ENCODE measurements at places on chromosomes 11 and 22.

DNA sequence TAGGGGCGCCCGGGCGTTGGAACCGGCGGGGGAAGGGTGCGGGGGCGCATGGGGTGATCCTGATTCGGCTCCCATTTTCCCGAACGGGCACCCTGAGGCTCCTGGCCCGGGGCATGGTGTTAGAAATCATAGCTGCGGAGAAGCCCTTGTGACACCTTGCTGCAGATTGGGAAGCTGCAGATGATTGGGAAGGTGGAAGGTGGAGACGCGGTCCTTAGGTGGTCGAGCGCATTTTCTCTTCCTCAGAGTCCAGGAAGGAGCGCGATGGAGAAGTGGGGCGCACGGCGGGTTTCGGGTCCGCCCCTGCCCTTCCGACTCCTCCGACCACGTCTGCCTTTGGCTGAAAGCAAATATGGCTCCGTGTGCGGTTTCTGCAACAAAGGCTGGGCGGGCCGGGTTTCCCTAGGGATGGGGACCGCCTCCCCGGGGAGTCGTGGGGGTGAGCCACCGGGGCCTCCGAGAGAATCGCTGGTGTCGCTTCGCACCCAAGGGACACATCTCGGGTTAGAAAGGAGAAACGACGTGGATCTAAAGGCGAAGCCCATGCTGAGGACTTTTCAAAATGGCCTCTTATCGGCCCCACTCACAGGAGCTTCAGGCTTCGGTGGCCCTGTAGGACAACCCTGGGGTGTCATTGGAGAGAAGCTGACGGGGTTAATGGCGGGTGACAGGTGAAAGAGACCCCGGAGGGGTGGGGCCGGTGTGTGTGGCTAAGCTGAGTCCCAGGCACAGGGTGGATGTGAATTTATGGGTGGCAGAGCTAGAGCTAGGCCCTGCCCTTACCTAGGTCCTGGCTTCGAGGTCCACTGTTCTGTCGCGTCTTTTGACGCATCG is 707 bp upstream of the FTH1 start:
- peak; percentile 84 for DNase-seq

DNA sequence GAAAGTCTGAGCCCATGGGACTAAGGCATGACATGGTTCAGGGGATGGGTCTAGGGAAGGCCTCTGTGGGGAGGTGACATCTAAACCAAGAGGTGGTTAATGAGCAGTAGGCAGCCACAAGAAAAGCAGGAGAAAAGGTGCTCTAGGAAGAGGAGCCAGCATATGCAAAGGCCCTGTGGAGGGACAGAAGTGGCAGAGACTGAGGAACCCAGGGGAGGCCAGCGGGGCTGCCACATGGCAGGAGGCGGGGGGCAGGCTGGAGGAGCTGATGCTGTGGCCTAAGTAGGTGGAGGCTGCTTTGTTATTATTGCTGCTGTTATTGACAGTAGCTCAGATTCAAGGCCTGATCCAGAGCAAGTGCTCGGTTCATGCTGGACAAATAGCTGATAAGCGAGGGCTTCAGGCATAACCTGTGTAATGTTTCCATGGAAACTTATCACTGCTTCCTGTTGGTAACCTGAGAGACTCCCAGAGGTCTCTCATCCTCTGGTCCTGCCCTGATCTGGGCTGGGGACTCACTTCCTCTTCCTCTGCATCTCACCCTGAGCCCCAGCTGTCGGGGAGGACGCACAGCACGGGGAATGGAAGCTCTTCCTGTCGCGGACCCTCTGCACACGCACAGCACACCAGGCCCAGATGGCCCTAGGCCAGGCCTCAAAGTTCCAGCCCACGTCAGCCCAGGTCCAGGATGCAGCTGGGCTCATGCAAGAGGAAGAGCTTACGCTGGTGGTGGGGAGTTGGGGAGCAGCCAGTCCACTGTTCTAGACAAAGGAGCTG is 75.2 kb upstream of the TP53I11 start:
- DNase-seq = peak; percentile 89

GRCh38 chr22:50112151-50113118 is 22.6 kb downstream of the MOV10L1 start:
- DNase-seq = no peak

DNA sequence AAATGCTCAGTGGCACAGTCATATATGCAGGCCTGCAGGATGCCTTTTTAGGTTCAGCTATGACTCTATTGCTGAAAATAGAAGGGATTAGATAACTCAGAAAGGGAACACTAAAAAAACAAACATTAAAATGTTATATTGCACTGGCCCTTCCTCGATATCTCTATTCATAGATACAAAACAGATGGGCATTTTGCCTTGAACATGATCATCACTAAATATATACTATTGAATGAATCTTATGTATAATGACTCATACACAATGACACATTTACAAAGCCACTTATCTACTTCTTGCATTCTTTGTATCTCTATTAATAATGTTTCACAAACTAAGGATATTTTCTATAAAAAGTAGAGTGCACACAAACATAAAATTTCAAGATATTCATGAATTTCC is 2352.8 kb upstream of the RAG2 start:
- DNase-seq = no peak

GRCh38 chr11:10314199-10315072 is 9.6 kb downstream of the ADM start:
- no peak for DNase-seq

DNA sequence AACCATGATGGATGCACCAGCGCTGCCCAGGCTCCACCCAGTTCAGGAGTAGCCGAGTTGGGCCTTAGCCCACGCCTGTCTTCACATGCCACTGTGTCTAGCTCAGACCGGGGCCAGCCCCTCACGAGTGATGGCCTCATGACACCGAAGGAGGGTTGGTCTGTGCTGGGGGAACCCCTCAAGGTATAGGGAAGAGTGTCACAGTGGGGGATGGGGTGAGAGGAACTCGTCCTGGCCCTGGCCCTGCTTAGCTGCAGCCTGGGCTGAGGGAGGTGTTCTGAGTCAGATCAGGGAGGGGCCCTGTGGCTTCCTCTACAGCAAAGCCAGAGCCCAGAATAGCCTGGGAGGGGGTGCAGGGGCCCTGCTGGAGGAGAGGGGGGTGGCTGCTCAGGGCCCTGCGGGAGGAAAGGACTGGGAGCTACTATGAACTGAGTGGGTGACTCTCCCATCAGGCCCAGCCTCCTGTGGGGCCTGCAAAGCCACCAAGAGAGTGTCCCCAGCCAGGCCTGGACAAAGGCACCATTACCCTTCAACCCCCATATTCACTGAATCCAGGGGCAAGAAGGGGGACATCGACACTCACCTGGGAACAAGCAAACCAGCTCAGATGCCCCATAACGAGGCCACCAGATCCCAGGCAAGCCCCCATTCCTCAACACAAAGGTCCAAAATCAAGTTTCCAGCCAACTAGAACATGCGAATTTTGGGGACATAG is 41.2 kb downstream of the IGLL5 start:
- DNase-seq = no peak

DNA sequence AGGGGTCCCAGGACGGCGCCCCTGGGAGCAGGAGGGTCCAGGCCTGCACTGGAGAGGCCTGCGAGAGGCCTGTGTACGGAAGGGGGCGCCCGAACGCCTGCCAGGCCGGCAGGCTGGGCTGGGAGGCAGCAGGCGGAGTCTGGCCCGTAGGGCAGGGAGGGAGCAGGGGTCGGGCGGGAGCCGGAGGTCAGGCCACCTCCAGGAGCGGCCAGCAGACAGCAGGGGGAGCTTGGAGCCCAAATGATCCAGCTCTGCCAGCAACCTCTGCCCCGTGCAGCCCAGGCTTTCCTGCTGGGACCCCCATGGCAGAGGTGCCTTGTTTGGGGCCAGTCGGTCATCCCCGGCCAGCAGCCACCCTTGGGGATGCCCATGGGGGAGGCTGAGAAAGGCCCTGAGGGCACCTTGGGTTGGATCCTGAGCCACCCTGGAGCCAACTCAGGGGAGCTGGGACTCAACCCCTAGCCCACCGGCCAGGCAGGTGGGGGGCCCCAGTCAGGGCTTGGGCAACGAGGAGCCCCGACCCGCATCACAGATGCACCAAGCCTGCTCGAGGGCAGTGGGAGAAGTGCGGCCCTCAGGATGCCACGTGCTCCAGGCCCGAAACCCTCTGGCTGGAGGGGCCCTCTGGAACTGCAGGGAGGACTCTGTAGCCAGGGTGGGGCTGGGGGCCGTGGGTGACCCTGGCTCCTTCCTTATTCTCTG is 9.6 kb upstream of the SYT8 start:
- no peak for DNase-seq

- no peak for DNase-seq
Measured at GRCh38 chr11:13174090-13174489, 103.5 kb upstream of the BMAL1 start.

DNA sequence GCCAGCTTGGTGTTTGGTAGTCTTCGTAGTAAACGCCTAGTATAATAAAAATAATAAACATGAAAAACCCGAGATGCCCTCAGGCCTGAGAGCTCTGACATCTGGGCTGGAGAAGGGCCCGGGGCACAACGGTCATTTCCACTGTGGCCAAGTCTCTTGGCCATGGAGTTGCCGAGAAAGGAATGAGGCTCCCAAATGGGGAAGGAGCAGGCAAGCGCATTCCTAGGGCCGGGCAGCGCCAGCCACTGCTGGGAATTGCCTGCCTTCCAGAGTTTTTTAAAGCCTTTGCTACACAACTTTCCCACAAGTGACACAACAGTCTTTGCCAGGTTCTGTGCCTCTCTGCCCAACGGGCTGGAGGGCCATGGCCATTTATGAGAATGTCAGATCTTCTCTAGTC is 103.4 kb downstream of the NAV2 start:
- no peak for DNase-seq

- no peak for DNase-seq
Measured at GRCh38 chr22:17102297-17102667, 17.5 kb downstream of the IL17RA start.

DNA sequence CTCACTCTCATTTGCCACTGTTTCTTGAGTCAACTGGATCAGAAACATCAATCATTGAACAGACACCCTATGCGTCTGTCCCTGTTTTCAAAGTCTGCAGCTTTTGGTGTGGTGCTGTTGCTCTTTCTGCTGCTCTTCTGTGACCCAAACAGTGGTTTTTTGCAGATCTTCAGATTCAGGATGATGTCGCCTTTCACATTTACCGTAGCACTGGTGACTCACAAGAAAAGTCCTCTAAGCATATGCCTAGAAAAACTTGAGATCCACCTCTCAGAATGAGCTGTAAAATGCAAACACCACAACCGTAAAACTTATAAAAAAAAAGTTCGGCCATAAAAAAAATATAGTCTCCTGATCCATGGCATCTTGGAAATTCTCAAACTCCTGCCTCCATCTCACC is 400.4 kb downstream of the NTM start:
- no peak for DNase-seq

- no peak for DNase-seq
Measured at GRCh38 chr11:35185696-35186095, 46.7 kb downstream of the CD44 start.

DNA sequence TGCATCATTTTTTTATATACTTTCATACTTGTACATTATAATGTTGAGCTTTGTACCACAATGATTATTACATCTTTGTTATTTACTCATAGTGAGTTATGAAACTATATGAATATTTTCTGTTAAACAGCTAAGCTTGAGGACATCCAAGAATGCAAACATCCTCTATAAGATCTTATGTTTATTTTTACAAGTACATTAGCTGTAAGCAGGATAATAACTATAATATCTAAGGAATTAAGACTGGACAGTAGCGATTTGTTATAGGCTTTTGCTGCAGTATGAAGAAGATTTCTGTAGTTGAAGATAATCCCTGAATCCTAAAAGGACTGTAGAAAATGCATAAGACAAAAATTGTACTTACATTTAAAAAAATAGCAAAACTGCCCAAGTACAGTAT is 176.0 kb downstream of the METTL15 start:
- DNase-seq = no peak

GRCh38 chr11:61442616-61443015 is 12.7 kb downstream of the SDHAF2 start:
- no peak for DNase-seq

DNA sequence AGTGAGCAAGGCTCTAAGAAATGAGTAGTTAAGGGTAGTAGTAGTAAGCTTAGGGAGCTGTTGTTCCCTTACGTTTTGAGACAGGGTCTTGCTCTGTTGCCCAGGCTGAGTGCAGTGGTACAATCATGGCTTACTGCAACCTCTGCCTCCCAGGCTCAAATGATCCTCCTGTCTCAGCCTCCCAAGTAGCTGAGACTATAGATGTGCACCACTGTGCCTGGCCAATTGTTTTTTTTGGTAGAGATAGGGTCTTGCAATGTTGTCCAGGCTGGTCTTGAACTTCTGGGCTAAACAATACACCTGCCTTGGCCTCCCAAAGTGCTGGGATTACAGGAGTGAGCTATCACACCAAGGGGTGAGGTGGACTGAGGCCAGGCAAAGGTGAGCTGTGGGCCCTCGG is 10.0 kb downstream of the SMIM38 start:
- no peak for DNase-seq

DNA sequence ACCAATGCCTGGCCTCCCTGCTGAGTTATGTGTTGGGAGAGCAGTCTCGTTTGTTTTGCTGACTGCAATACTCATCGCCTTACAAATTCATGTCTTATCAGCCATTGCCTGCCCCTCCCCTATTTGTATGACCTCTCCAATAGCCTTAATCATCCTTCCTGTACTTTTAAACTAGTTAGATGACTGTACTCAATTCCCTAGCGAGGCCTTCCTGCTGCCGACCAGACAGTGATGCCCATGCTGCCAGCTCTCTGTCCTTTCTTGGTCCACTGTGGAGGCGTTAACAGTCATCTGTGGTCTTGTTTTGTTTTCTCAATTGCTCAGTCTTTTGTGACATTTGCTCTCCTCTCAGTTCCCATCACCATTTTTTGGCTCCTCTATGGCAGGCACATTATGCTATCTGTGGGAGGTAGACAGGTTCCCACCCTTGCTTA is 20.3 kb upstream of the YPEL1 start:
- no peak for DNase-seq

GRCh38 chr22:24878969-24879368 is 67.5 kb downstream of the LHFPL7 start:
- no peak for DNase-seq

DNA sequence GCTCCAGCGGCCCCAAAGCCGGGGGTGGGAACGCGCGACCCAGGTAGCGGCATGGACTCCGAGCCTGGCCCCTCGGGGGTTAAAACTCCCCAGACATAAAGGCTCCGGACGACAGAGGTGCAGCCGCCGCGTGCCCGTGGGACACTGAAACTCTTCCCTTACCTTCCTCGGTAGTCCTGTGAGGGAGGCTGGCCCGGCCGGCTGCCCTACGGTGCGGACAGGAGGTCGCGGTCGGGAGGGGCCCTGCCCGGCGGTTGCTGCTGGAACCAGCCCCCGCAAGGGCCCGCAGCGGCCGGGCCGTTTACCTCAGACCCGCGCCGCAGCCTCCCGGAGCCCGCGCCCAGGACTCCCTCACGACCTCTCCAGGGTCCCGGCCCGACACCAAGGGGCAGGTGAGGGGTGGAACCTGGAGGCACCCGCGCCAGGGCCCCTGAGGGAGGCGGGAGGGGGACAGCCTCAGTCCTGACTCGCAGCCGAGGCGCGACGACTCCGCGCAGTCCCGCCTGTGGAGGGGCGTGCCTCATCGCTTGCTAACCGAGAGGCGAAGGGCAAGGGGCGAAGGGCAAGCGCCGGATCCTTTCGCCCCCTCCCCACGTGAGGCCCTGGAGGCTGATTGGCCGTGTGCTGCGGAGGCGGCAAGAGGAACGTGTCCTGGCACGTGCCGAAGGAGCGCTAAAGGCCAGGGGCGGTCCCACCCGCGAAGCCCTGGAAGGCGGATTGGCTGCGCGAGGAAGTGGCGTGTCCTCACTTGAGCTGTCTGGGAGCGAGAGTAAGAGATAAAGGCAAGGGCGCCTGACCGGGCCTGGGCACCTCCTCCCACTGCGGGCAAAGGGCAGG is at the start of gene UPB1:
TSS of gene UPB1 (plus strand) at position 805 of the 837 bp plus-strand sequence. CDS start 72 bp downstream, outside the sequence.
- DNase-seq = no peak

GRCh38 chr11:96391698-96392307 is 2.0 kb downstream of the JRKL start:
- DNase-seq = no peak
